CD4-positive, alpha-beta T cell (primary cell): ENCODE measurements at places on chromosomes 6 and 20.

DNA sequence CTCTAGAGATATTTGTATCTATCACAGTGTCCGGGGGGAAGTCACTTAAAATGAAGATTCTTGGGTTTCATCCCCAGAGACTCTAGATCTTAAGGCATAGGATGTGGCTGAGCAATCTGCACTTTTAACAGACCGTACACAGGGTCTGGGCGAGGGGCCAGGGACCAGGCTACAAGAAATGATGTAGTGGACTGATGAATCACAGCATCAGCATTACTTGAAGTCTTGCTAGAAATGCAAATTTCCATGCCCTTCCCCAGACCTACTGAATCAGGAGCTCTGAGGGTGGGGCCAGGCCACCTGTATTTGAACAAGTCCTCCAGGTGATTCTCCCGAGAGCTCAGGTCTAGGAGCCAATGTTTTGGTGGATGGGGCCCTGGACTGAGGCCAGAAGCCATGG lies 168.4 kb downstream of the DOK5 start:
- no peak for DNase-seq

- no peak for DNase-seq
Observed at GRCh38 chr6:34493344-34493743, 27.5 kb downstream of the PACSIN1 start.

GRCh38 chr20:40688129-40689099 lies 622 bp downstream of the MAFB start:
- no peak for DNase-seq

GRCh38 chr6:38612143-38612965 lies 27.4 kb downstream of the BTBD9 start:
- no peak for DNase-seq

- DNase-seq = no peak
Observed at GRCh38 chr6:35362200-35362599, 19.8 kb downstream of the PPARD start.

GRCh38 chr20:34636648-34637047 lies 40.2 kb downstream of the PIGU start:
- no peak for DNase-seq
